Stimulated activated CD4-positive, alpha-beta T cell treated with anti-CD3 and anti-CD28 coated beads, Interleukin-4, amount 100 ng/mL, for 48 hours (primary cell): ENCODE measurements at places on chromosomes 2 and 18.

GRCh38 chr18:56770873-56771272 is 119.7 kb downstream of the WDR7 start:
- no peak for DNase-seq

- no peak for DNase-seq
These were observed 147.9 kb upstream of the ACAA2 start for GRCh38 chr18:49961271-49961670.

DNA sequence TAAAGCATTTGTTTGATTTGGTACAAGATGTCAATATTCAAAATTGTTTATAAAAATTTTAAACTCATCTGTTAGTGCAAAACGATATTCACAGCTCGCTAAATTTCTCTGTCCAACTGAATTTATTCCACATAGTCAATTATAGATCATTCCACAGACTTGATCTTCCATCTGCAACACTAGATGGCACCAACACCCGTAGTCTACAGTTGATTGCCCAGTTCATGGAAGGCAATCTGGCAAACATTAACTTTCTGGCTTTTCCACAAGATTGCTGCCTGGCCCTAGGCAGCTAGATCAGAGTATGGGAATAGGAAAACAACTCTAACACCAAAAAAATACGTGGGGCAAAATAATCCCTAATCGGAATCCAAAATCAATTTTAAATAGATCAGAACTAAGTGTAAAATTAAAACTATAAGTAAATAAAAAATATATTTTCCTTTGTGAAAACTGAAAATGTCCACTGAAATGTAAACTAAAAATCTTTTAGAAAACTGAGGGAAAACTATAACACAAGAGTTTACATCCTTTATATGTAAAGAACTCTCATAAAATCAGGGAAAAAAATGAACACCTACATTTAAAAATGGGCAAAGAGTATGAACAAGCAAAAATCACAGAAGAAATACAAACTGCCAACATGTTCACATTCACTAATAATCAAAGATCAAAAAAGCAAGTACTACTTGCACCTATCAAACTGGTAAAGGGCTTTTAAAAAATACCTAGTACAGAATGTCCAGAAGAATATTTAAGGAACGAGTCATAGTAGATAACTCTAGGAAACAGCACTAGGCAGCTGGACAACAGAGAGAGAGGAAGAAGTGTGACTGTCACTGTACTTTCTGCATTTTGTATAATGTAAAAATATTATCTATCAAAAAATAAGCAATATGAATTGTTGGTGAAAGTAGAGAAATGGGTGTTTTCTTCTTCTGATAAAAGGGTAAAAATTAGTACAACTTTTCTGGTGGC is 35.0 kb downstream of the RTN4 start:
- DNase-seq = no peak

DNA sequence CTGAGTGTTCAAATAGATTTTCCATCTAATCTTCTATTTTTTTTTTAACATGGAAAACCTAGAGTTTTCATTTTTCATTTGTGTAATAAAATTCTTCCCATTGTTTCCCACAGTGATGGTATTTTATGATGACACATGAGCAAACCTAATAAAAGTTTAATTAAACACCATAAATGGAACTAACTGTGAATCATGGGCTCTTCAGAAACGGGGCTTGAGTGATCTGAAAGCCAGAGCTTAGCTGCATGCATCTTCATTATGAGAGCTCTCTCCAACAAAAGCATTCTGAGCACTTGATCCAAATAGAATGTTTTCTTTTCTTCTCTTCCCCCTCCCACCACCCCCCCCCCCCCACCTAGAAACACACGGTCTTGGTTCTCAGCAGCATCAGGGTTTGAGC is 82.1 kb upstream of the REV1 start:
- no peak for DNase-seq

DNA sequence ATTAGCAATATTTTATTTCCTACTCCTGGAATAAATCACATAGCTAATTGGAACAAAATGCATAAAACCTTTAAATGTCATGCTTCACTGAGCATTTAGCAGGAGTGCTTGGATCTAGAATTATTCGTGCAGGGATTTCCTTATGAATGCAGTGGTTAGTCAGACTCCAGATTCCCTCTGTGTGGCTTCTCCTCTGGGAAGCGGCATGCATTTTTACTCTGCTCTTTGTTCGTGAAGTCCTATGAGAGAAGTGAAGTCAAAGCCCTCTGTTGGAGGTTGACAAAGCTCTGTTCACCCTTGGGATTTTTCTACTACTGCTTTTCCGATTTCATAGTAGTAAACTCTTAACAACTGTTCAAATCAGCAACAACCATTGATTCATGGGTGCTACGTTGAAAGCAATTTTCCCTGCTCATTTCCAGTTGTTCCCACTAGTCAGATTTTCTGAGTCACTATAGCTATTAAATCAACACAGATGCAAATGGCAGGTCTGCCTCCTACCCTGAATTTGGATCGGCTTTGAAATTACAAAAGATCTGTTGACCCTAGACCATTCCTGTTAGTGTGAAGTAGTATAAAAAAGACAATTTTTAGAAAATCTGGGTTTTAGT is 461.7 kb downstream of the STK39 start:
- no peak for DNase-seq

DNA sequence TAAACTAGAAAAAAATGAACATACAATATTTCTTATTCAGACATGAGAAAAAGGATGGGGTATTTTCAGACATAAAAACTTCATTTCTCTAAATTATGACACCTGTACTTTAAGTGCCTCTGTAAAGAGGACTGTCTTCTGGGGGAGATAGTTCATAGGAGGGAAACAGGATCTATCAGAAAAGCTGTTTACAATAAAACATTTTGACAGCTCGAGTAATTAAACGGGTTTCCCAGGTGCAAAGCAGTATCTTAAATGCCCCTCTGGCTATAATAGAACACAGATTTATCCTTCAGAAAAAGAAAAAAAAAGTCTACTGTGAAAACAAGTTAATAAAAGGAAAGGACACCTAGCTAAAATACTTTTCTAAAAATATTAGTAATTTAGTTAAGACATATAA is 311.4 kb upstream of the UBE2E3 start:
- DNase-seq = no peak

DNA sequence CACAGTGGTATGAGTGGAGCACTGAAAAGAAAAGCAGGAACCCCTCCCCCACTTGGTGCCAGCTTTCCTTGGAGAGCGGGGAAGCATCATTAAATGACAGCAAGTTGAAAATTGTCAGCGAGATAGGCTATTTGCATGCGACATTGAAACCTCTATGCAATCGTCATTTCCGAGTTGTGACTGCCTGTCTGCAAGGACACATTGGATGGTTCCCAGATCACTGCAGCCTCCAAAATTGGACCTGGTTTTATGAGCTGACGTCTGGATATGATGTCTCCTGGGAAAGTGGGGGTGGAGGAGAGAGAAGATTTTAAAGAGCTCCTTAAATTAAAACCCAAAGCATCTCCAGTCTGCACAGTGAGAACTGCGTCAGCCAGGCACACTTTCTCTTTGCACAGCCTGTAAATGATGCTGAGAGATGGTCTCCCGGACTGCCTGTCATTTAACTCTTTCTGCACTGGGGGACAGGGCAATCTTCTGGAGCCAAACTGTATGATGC is 57.8 kb upstream of the KIF5C start:
- DNase-seq = no peak

DNA sequence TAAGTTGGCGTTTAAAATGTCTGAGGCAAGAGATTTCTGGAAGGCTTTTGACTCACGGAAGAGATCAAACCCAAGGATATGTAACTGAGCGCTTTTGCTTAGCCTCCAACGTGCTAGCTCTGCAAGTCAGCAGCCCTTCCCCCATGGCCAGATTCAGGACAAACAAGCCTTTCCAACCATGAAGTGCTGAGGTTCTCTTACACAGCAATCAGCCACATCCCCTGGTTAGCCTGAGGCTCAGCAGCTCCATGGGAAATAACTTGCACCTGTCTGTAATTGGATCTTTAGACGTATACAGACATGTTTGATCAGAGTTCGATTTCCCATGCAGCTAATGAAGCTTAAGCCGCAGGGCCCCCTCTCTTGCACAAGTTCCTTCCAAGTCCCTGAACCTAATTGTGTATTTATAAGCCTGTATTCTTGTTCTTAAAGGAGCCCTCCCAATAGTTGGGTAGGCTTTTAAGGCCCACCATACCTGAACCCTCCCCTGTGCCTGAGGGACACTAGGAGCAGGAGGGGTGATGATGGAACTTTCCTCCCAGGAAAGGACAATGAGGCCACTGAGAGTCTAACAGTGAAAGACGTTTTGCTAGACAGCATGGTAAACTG is 2.1 kb upstream of the TMEM131 start:
- DNase-seq = no peak

DNA sequence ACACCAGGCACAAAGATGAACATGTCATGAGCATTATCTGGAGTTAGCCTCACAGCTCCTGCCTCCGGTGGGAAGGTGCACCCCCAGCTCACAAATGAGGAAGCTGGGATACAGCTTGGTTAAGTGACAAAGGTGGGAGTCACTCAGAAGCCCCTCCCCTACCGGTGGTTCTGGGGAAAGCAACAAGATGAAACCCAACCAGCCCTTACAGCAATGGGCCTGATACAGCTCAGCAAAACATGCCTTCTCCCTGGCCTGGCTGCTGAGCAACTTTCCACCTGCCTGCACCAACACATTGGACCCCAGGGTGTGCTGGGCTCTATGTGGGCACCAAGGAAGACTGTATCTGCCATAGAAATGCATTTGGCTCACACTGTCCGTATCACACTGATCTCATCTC is 113.2 kb downstream of the GYPC start:
- no peak for DNase-seq

- DNase-seq = no peak
These were observed 40.3 kb upstream of the MGAT4A start for GRCh38 chr2:98771264-98771663.
